ENCODE measurements at places on chromosomes 3 and 15.

DNA sequence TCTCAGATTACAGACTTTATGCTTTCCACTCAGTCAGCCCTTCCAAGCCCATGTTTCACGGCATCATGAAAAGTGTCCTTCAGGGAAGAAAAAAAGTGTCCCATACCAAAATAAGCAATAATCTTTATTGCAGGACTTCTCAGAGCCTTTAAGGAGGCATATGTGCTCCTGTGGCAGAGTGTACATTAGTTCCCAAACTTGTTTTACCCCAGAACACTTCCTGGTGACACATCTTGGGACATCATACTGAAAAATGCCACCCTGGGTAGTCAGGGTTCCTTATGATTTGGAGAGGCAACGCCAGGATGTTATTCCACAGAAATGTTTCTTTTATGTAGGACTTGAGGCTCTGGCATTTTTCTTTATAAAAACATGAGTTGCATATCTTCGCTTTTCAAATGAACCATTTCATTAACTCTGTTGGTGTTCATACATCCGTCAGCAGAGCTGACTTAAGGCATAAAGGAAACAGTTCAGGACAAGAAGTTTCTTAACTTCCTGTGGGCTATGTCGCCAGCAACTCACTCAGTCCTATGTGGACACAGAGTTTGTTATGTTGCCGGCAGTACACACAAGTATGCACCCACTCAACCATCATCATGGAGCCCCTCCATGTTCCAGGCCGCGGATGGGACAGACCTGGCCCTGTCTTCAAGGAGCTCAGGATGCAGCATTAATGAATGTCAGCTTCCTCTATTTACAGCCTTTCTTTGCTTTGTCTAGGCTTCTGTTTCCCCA is 63.8 kb downstream of the CASR start:
- DNase-seq: no peak

DNA sequence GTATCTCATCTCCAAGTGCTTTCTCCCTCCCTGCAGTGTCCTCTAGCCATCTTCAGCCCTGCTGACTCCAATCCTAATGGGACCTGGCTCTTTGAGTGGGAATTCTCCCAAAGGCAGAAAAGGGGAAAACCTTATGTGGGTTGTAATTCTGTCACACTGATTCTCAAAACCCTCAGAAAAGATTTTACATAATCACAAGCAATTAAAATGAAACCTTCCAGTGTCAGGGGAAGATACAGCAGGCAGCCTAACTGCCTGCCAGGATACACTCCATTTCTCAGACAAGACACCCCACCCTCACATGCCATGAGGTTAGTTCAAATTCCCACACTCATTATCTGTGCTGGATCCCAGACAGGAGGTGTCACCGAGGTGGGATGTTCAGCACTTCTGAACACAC is 121.4 kb downstream of the RFTN1 start:
- no peak for DNase-seq

DNA sequence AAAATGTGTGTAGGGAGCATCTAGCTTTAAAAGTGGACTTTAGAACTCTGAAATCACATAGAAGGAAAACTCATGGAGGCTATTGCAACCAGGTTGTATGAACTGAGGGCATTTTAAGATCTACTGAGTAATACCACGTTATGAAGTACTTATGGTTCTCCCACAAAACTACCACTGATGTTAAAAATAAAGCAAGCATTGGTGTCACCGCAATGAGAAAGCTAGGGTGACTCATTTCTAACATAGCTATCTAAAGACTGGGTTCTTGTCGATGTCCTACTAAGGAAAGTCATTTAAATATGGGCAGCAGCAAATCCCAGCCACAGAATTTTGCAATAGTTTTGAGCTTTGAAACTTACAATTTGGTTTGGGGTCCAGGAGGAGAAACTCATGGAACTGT is 584.8 kb downstream of the DIPK2A start:
- no peak for DNase-seq

GRCh38 chr15:84033793-84034553 is 201.6 kb upstream of the GOLGA6L4 start:
- no peak for DNase-seq

DNA sequence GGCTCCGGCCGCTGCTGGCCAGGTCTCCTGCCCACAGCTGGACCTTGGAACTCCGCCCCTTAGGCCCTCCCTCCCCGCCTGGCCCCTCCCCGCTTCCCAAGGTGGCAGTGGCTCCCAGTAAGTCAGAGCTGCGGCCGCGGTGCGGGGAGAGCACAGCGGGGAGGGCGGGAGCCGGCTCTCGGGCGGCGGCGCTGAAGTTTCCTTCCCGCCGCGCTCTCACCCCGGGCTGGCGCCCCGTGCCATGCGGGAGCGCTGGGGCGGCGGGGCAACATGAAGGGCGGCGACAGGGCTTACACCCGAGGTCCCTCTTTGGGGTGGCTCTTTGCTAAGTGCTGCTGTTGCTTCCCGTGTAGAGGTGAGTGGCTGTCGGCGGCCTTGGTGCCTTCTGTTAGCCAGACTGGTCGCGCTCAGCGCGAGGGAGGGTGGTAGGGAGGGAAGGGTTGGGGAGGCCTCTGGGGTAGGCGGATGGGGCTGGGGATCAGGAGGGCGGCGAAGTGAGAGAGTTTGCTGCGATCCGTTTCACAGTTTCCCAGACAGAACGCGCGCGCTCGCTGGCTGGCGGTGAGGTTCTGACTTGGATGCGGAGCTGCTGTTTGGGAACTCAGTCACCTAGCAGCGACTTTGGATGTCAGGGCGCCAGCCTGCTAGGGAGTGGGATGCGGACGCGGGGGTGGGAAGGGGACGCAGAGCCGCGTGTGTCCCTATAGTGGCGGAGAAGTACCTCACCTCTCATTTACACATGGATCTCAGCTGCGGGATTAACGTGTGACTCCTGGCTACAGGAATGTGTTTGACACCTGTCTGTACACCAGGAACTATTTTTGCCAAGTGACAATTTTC is 145.5 kb upstream of the UMPS start:
- DNase-seq: no peak

- DNase-seq: no peak
Measured at GRCh38 chr3:38098376-38098723, 38.6 kb downstream of the ACAA1 start.

DNA sequence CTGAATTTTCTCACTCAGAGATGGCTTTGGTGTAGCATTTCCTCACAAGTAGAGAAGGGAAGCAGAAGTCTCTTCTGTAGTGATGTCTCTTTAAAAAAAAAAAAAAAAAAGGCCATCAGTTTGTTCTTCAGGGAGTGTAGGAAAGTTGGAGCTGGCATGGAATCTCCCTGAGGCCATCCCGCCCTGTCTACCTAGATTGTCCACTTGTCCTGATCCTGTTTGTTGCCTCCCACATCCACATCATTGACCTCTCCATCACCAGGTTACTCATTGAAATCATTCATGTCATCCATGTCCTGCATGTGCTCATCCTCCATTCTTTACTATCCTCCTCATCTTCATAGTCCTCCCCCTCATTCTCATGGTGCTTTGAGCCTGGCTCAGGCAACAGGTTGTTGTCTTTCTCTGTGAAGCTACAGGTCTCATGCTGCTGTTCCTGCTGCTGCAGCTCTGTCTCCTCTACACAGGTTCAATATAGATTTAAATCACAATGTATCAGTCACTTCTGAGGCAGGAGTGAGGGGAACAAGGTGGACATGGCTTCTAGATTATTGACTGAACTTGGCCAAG is 556.3 kb upstream of the NAALADL2 start:
- no peak for DNase-seq

DNA sequence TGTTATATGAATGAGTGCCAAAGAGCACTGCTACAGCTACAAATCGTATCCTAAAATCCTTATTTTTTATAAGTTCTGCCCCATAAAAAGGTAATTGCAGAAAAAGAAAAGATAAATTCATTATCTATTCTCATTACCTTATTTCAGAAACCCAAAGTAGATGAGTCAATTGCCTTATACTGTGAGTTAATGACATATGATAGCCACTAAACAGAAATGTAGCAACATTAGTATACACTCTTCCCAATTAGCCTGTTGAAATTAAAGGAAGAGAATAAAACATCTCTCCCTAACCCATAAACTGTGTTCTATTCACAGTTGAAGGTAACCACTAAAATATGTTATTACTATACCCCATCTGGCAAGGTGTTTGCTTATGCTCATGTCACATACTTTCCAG is 11.0 kb downstream of the TBL1XR1 start:
- no peak for DNase-seq
